ENCODE measurements at places on chromosomes 12 and 14.

GRCh38 chr12:92136965-92137721 is 8.5 kb downstream of the BTG1 start:
- no peak for DNase-seq

DNA sequence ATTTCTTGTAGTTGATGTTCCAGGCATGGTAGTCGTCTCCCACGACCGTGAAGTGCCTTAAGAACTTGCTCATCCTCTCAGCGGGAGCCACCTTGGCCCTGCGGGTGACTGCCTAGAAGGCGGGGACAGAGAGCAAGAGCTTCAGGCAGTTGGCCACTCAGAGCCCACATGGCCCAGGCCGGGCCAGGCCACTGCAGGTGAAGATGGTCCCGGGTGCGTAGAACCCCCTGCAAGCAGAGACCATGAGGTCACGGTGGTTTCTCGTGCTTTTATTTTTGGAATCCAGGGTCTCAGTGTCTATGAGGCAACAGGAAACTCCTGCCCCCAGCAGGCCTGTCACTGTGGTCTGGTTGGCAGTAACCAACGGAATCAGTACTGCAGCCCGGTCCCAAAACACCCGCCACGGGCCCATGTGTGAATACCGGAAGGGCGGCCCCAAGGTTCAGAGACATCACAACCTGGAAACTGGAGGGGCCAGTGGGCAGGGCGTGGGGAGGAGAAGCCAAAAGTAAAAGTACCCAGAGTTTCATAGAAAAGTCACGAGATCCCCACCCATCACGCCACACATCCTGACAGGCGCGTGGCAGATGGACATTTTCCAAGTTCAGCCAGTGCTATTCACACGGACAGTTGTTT is 27.5 kb downstream of the HVCN1 start:
- no peak for DNase-seq

DNA sequence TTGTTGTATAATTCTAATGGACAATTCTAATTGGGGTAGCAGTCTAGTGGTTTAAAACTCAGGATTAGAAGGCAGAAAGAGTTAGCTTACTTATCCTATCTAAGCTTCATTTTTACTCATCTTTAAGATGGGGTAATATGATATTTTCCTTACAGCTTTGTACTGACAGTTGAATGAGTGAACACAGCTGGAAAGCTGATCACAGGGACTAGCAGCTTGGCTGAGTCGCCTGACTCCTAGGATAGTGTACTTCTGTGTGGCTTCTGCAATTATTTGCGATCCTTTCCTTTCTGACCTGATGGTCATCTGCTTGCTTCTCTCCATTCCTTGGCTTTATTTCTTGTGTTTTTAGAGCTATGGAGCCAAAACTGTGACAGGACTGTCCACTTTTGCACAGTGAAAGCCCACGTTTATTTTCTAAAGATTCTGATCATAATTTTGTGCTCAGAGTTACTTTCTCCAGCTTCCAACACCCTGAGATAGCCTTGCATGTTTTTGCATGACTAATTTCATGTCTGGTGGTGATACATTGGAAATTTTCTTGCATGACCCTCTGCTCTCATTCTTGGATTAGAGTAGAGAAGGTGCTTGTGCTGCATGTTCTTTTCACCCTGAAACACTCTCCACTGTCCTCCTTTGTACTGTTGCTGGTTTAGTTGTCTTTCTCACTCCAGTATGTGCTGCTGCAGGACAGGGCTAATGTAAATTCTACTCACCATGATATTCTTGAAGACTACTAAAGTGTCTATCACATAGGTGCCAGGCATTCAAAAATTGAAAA is 377.0 kb upstream of the ATP2B1 start:
- DNase-seq: no peak

DNA sequence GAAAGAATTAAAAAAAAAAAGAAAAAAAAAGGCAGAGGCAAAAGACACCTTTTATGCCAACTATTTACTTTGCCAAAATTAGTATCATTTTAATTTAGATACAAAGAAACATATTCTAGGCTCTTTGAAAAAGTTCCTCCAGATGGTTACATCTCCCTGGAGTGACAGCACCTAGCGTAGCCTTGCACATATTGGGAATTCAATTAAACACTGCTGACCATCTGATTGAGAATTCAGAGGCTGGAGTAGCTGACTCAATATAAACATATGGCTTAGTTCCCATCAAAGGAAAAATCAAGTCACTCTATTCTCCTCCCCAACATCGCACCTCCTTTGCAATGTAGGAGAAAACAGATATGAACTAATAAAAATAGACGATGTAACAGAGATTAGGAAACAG is 36.4 kb downstream of the ANKS1B start:
- no peak for DNase-seq

GRCh38 chr12:13536219-13536910 is 339.8 kb downstream of the EMP1 start:
- no peak for DNase-seq

GRCh38 chr14:104446611-104447010 is 133.0 kb upstream of the C14orf180 start:
- DNase-seq: no peak

- DNase-seq: no peak
Measured at GRCh38 chr12:113057565-113058485, 1.3 kb downstream of the DTX1 start.

DNA sequence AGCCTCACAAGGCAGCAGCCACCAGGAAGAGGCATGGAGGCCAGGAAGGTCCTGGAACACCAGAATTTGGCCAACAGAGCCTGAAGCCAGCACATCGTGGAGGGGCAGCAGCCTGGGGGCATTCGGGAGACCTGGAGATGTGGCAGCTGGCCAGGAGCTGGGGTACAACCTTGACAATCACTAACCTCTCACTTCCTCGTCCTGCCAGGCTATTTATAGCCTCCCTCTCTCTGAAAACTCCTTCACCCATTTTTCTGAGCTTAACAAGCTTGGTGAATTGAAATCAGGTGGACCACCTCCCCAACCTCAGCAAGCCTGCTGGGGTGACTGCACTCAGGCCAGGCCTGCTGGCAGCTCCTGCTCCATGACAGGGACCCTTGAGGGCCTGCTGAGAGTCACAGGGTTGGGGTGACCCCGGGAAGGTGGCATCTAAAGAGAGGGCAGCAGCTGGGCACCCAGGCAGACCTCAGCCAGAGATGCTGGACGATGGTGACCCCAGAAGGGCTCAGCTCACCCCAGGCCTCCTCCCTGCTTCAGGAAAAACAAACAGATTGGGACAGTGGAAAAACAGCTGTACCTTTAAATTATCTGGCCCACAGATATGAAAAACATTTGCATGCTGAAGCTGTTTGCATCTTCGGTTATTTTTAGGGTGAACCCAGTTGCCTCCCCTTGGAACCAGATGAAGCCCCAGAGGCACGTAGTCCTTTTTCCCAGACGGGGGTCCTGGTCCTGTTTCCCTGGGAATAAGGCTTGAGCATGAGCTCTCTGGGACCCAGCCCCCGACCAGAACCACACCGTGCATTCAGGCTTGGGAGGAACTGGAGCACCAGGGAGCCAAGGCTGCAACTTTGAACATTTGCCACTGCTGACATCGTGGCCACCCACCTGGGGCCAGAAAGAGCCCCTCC is 67.0 kb downstream of the PITPNM2 start:
- DNase-seq: no peak

DNA sequence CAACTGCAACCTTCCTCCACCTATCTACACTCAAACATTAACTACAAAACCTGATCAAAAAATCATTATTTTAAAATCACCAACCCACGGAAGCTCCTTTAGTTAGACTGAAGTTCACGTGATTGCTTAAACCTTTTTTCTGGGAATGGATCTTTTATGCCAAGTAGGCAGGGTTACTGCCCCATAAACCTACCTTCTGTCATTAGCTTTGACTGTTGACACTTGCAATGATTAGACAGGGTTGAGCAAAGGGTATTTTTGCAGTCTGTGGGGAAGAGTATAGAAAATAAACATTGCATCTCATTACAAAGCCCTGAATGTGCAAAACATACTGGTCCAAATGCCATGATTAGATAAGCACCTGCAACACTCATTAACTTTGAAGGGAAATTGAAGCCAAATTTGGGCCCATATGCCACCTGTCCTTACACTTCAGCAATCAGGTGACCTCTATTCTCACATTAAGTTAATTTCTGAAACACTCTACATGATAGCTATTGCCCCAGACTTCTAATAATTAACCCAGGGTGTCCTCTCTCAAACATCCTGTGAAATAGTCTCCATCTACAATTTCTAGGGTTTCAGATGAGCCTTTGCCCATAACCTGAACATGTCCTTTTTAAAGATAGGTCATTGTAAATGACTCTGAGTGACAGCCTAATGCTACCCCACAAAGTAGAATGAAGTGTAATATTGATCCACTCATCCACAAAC is 156.0 kb upstream of the PLEKHG7 start:
- DNase-seq: no peak

- no peak for DNase-seq
Measured at GRCh38 chr14:89660166-89660565, 243.1 kb upstream of the FOXN3 start.

DNA sequence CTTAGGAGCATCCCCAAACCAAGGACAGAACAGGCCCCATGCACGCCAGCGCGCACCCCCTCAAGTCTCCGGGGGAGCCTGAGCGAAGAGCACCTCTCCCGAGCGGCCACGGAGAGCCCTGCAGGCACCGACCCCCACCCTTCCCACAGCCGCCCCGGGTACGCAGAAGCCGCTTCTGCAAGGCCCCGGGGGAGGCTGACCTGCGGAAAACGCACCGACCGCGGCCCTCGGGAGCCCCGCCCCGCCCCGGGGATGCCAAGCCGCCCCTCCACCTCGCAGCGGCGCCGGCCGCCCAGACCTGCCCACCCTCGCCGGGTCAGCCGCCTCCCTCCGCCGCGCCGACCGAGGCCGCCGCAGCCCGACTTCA is 385 bp downstream of the CAPRIN2 start:
- DNase-seq: peak; percentile 5

GRCh38 chr12:41188058-41188840 is at the start of gene PDZRN4:
Gene PDZRN4 (plus strand): TSS chr12:41188320.
- no peak for DNase-seq

- DNase-seq: no peak
Measured at GRCh38 chr12:66065150-66065549, 65.4 kb downstream of the LLPH start.

DNA sequence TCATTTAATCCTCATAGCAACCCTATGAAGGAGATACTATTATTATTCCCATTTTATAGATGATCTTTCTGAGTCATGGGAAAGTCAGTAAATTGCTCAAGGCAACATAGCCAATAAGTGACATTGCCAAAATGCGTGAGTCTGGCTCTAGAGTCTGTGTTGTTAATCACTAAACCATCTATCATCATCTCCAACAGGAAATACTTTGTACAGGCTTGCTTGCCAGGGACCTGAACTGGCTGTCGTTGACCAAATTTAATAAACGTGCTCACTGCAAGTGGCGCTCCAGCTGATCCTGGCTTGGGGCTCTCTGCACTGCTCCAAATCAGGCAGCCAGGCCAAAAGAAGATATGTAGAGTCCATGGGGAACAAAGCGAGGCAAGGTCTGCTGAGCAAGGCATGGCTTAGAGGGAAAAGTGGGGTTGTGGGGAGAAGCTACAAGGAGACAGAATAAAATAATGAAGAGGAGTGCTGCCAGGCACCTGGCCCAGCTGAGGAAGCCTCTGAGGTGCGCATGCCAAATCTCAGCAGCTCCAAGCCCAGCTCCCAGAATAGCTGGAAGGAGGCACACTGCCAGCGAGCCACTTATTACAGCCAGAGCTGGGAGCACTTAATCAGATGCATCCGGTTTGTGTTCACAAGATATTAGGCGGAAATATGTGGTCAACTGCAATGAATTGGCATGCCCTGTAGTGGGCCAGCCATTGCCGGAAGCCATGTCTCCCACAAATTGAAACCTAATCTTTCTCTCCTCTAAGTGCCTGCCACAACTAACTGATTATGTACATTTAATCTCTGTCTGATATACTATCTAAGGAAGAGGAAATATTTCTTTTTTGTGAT is 43.3 kb upstream of the PTPRO start:
- DNase-seq: no peak

DNA sequence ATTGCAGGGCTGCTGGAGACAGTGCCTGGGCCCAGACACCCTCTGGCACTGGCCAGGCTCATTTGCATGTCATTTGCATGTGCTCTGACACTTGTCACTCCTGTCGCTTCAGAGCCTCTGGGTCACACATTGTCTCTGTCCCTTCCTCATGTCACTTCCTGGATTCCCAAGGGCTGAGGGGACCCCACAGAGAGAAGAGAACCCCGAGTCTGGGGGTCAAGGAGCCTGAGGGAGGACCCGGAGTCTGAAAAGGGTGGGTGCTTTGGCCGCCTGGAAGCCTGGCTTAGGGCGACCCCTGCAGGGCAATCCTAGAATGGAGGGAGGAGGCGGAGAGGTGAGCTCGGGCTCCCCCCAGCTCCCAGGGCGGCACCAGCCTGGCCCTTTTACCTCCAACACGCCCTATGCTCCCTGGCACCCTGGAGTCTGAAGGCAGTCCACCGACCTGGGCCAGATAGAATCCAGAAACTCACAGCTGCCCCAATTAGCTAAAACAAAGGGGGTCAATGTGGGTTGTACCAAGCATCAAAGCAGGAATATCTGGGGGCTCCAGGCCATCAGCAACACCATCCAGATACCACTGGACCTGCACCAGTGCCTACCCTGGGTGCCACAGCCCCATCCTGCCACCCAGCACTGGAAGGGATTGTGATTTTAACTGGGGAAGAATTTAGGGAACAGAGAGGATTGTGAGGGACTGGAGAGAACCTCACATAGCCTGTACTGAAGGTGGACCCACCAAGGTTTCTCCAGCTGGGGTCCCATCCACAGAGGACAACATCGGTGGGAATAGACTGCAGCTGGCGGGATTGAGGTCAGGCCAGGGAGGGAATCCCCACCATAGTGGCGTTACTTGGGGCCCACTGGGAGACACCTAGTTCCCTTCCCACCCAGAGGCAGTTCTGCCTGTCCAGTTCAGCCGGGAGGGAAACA is 21.8 kb upstream of the KRT78 start:
- DNase-seq: peak; percentile 73

- no peak for DNase-seq
Measured at GRCh38 chr12:15580431-15580830, 208.8 kb downstream of the EPS8 start.

- no peak for DNase-seq
Measured at GRCh38 chr12:14768823-14769405, 34.4 kb downstream of the WBP11 start.

DNA sequence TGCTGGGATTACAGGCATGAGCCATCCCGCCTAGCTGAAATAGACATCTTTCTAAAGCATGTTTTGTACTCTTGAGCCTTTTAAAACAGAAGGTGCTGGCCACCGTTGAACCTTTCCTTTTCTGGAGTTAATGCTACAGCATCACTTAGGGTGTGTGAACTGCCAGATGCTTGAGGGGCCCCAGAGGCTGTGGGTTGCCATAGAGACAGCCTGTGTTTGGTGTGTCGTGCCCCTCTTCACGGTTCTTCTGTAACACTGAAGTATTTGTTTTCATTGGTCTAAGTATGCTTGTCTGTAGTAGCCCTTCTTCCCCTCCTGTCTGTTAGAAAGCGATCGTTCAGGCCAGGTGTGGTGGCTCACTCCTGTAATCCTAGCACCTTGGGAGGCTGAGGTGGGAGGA is 30.8 kb downstream of the PLEKHG3 start:
- no peak for DNase-seq

DNA sequence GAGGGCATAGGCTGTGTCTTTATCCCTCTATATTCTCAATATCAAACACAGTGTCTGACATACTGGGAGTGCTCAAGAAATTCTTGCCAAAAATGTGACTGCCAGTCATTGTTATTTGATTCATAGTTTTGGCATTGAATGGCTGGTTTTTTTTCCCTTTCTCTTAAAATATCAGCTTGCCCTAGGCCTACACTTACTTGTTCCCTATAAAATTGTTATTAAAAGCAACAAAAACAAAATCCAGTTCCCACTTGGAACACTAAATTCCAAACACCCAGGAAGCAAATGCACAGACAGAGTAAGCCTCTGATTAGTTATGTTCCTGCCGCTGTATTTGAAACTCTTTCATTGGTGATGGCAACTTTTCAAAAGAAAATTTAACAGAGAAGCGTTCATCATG is 110.7 kb downstream of the WIF1 start:
- DNase-seq: no peak
